ENCODE measurements at places on chromosomes 4 and X. TPM values are rescaled to one million over a fixed set of nuclear protein-coding genes. Genes with fewer than 3 reads are reported as not detected.
A peak's percentile ranks its signal among the peaks of the same experiment; 100 is the strongest.

GRCh38 chr4:23720556-23720955, 169.3 kb downstream of the PPARGC1A start:
- DNase-seq: no peak

DNA sequence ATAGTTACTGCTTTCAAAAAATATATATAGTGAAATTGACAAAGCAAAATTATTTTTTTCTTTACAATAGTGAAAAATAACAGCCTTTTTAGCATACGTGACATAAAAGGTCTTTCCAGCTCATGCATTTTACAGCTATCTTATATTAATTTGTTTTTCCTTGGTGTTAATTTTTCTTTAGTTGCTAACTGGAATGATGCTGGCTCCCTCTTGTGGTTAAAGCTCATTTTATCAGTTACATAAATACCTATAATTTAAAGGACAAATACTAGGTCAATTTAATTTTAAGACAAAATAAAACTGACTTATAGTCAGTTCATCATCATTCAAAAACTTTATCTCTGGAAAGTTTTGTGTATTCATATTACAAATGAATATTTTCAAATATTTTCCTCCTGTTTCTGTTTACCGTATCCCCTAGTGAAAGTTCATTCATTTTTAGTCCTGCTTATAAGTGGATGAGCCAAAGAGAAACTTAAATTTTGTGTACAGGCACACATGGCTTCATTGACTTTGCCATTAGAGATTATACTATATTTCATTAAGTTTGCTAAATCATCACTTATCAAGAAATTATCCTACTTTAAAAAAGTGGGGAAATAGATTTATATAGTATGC, 9.9 kb upstream of the ANAPC4 start:
- DNase-seq: peak; percentile 65

- DNase-seq: no peak
Measured at GRCh38 chr4:34043131-34043530, 2201.2 kb downstream of the ARAP2 start.

DNA sequence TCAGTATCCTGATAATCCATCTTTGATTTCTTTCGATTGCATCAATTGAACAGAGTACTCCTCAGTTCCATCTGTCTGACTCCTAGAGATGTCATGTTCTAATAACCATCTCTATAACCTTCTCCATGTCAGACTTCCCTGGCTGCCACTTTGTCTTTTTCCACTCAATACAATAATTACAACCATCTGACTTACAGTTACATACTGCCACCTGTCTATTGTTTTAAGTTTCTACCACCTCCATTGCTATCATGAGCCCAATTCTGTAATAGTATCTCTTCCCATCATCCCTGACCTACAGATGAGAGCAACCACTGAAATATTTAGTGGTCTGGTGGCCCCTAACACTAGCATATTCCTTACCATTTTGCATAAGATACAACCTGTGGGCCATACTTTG, 439.2 kb upstream of the FAM47C start:
- DNase-seq: peak; percentile 17

GRCh38 chr4:41647383-41647782, 101.1 kb downstream of the PHOX2B start:
- no peak for DNase-seq

DNA sequence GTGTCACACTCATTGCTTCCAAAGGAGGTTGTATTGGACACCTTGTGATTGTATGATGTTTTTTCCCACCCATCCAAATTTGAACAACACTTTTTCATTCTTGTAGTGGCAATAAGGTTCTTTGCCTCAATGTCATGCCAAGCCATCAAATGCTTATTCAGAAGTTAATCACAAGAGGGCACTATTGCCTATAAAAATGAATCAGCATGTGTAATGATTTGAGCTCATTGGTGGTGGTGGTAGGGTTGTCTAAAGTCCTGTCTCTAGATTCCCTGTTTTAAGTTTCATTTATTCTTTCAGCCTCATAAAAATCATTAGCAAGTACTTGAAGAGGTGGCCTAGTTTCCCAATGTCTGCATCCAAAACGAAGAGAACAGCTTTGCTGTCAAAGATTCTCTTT, 37.0 kb downstream of the IRS4 start:
- peak; percentile 59 for DNase-seq

The UCP1 gene
- not detected for total RNA-seq

The CCNB3 gene
- total RNA-seq: 0.94 TPM

The TMPRSS11F gene
- not detected for total RNA-seq

- peak; percentile 65 for DNase-seq
Measured at GRCh38 chrX:118355225-118355920, 9.5 kb downstream of the WDR44 start.

The POLN gene
- 0.31 TPM for total RNA-seq

DNA sequence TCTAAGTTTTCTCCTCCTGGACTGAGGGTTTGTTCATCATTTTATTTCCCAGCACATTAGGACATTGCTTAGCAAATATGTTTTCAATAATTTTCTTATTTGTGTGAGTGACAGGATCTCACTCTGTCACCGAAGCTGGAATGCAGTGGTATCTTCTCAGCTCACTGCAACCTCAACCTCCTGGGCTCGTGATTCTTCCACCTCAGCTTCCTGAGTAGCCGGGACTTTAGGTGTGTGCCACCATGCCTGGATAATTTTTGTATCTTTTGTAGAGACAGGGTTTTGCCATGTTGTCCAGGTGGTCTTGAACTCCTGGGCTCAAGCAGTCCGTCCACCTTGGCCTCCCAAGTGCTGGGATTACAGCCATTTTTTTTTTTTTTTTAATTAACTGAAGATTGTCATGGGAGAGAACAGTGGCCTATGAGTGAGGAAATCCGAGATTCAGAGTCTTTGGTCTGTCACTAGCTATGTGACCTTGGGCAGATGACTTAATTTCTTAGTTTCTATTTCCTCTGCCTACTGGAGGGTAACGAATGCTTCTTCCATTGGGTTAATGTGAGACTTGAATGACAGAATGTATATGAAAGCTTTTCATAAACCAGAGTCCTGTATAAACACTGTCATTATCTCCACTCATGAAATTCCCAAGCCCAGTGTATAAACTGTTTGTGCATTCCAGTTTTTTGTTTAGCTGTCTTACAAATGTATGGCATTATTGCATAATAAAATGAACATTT, 23.9 kb downstream of the MOB1B start:
- no peak for DNase-seq

GRCh38 chrX:150161193-150161592, 201.9 kb upstream of the MAMLD1 start:
- DNase-seq: no peak

- no peak for DNase-seq
Measured at GRCh38 chr4:176443646-176444409, 124.1 kb downstream of the SPCS3 start.

The PROM1 gene
- 61.7 TPM for total RNA-seq

DNA sequence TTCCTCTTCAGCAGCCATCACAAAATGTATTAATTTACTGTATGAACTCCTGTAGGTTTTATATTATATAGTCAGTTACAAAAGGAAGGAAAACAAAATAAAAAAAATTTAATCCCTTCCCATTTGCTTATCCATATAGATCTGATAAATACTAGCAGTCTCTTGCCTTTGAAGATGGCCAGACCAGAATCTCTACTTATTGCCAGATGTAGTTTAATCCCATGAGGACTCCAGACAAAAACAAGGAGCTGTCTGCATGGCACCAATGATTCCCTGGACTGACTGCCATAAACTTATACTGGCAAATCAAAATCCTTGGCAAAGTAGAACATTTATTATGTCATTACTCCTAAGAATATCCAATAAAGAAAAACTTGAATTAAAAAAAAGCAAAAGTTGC, 223.3 kb upstream of the MAB21L2 start:
- DNase-seq: no peak

- DNase-seq: no peak
Measured at GRCh38 chrX:150700107-150700506, 6.9 kb downstream of the MTMR1 start.

The TBX22 gene
- not detected for total RNA-seq

- DNase-seq: no peak
Measured at GRCh38 chr4:100869276-100869675, 351.5 kb upstream of the EMCN start.

DNA sequence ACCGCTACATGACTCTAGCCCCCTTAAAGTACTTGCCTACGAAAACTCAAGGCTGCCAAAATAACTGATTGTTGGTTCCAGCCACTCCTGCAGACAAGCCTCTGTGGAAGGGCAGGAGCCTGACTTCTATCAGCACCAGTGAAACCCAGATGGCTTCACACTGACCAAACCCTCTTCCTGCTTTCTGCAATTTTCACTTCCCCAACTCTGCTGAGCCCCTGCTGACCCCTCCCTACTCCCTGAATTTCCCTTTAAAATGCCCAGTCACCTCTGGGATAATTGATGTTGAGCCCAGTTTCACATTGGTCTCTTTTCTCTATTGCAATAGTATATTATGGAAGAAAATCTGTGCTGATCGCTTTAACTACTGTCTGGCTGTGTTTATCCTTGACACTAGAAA, 61.6 kb upstream of the STS start:
- DNase-seq: no peak

The UGT2A1 gene
- not detected for total RNA-seq

- peak; percentile 10 for DNase-seq
Measured at GRCh38 chr4:56158483-56158882, 209.7 kb downstream of the CEP135 start.

The SRPK3 gene
- 1.1 TPM for total RNA-seq

- peak; percentile 31 for DNase-seq
Measured at GRCh38 chr4:3792813-3793212, 26.6 kb downstream of the ADRA2C start.

- DNase-seq: no peak
Measured at GRCh38 chr4:61533140-61533539, 333.0 kb downstream of the ADGRL3 start.

The PIR gene
- 9.8 TPM for total RNA-seq

- DNase-seq: no peak
Measured at GRCh38 chr4:98319021-98319420, 57.8 kb downstream of the RAP1GDS1 start.

The CENPVL2 gene
- total RNA-seq: not detected

Data from HT-29 (cell line).